ENCODE measurements at places on chromosomes 13 and 19.
A peak's percentile ranks its signal among the peaks of the same experiment; 100 is the strongest.

DNA sequence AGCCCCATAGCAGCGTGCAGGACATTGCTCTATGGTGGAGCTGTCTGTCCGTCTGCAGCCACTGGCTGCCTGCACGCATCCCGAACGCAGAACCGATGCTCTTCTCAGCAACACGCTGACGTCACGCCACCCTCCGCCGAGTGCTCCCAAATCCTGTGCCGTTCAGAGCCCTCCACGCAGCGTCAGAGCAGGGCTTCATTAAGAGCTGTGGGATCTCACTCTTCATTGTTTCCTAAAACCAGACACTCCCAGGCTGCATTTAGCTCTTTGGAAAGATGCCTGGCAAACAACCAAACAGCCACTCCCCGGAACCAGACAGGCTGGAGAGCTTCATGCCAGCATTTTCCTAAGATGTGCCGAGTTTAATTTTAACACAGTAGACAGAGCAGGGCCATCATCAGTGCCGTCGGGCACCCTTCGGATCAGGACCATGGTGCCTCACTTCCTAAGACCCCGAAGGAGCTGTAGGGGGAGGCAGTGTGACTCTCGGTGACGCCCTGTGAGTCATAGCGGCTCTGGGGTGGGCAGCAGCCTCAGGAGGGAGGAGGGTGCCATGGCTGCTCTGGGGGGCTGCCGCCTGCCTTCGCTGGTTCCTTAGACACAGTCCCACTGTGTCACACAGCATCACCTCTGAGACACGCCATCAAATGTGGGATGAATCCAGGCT, 131.5 kb upstream of the MCF2L start:
- DNase-seq, result no peak

DNA sequence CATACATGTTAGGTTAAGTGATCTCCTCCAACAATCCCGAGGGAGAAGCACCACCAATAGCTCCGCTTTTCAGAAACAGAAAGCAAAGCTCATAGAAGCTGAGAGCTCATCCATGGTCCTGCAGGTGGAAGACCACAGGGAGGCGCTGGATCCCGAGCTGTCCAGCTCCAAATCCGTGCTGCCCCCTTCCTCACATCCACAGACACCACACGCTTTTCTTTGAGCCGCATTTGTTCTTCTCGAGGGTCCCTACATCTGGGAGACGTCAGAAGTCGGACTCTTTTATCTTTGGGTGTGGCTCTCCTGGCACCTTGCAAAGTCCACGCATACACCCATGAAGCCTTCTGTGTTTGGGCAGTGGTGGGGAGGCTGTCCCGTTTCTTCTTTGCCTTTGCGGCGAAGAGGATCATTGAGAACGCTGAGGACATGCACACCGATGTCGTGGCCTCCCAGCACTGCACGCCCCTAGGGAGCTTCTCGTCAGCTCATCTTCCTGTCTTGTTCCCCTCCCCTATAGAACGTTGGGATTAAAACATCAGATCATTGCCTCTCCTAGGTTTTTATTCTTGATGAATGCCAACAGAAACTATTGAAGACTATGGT, 184.8 kb downstream of the TEX29 start:
- DNase-seq, result no peak

GRCh38 chr19:38270587-38271167, 6.3 kb downstream of the SPINT2 start:
- no peak for DNase-seq

- DNase-seq, result no peak
Observed at GRCh38 chr19:38255383-38256014, 675 bp downstream of the PPP1R14A start.

DNA sequence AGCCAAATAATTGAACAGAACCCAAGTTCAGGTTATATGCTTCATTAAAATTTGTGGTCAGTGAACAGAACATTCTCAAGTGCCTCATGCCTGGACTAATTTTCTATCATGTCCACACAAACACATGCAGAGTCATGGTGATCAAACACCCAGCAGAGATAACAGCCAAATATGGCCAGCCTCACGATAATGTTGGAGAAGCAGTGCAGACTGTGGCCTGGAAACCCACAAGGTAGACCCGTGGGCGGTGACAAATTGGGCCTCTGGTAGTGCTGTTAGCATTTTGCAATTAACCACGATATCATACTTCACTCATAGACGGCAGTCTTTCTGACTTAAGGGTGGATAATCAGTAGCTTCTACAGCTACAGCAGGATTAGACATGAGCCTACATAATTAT, 35.0 kb upstream of the VWA8 start:
- DNase-seq, result peak; percentile 3

DNA sequence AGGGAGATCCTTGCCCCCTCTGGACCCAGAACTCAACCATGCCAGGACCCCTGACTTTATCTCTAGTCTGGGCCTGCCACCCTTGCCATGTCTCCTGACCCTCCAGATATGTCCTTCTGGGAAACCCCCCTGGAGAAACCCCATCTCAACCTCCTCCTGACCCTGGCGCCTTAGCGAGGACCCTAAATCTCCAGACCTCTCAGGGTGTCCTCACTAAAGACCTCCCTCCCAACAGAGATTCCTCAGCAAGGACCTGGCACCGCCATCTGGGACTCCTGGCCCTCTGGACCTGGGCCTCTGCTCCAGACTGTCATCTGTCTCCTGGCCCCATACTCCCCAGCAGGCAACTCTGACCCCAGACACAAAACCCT, 1.3 kb downstream of the KCNK6 start:
- no peak for DNase-seq

GRCh38 chr19:46381756-46382345, 31.5 kb downstream of the CCDC8 start:
- no peak for DNase-seq

- no peak for DNase-seq
Observed at GRCh38 chr19:52941941-52942385, 18.7 kb upstream of the ZNF888 start.

DNA sequence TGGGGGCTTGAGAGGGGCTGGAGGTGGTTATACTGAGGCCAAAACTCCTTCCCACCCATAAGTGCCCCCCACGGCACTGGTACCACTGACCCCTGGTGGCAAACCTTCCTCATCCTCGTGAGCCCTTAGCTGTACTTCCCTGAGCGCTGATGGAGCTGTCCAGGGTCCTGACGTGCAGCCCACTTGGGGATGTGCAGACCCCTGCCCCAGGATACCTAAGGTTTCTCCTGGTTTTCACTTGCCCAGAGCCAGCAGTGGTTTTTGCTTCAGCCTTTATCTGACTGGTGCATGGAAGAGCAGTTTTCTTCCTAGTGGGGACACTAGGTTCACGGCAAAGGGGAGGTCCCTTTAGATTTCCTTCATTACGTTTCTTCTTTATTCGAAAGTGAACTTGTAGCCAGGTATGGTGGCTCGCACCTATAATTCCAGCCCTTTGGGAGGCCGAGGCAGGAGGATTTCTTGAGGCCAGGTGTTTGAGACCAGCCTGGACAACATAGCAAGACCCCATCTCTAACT, 28.7 kb upstream of the KCTD15 start:
- DNase-seq, result no peak

- DNase-seq, result no peak
Observed at GRCh38 chr13:54879036-54879435, 1850.4 kb downstream of the OLFM4 start.

DNA sequence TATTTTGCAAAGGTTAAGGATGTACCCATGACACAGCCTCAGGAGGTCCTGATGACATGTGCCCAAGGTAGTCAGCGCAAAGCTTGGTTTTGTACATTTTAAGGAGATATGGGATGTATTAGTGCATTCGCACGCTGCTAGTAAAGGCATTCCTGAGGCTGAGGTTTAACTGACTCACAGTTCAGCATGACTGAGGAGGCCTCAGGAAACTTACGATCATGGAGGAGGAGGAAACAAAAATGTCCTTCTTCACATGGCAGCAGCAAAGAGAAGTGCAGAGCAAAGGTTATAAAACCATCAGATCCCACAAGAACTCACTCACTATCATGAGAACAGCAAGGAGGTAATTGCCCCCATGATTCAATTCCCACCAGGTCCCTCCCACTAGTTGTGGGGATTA, 1017.4 kb downstream of the EFNB2 start:
- DNase-seq, result no peak

DNA sequence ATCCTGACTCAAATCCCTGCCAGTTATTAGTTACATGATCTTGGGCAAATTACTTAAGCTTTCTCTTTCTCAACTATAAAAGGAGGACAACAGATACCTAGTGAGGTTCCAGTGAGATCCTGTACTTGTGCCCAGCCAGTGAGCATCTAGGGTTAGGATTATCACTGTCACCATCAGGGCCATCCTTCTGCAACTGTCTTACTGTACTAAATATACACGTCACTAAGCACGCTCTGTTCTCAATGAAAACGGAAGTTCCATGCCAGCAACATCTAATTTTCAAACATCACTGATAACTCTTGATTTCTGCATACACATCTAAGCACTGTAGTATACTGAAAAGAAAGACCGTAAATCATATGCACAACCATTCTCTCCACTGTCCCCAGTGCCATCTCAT, 70.0 kb downstream of the FOXO1 start:
- no peak for DNase-seq
